Fibroblast of lung (primary cell): ENCODE measurements at places on chromosomes 12 and 14. TPM values are rescaled to one million over a fixed set of nuclear protein-coding genes. Genes with fewer than 3 reads are reported as not detected.

PRH2 gene
- total RNA-seq: not detected in 2 replicates

LYZ gene
- total RNA-seq: 0.17 and 0.77 TPM in 2 replicates

DEPDC4 gene
- 1.0 and 1.2 TPM in 2 replicates for total RNA-seq

HCAR3 gene
- total RNA-seq: under 0.01 TPM in 1 of 2 replicates, not detected in the other

DNA sequence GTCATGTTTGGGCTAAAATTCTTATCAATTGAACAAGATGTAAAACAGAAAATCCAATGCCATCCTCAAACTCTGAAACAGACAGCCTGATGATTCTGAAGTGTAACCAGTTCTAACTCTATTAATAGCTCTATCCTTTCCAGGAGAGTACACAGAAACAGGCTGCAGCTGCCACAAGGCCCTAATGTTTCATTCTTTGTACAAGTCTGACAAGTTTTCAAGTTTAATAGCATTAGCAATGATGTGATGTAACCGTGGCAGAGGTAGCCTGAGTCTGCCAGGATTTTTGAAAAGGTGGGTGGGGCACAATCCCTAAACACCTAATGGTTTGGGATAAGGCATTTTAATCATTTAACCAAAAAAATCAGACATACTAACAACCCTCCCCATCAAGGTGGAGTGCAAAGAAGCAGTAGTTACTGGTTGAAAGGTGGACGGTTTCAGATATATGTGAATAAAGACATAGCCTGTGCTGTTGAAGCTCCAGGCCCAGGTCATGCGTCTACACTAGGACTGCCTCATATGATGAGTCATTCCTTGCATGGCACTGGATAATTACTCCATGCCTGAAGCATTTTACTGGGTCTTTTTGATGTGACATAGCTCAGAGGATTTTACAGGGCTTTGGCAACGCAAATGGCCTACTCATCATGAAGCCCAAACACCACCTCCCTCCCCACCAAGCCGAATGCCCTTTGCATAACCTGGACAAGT lies 145.1 kb upstream of the GRIP1 start:
- no peak for DNase-seq

- no peak for DNase-seq
These were observed 123.5 kb upstream of the FBXO33 start for GRCh38 chr14:39555749-39556148.

DNA sequence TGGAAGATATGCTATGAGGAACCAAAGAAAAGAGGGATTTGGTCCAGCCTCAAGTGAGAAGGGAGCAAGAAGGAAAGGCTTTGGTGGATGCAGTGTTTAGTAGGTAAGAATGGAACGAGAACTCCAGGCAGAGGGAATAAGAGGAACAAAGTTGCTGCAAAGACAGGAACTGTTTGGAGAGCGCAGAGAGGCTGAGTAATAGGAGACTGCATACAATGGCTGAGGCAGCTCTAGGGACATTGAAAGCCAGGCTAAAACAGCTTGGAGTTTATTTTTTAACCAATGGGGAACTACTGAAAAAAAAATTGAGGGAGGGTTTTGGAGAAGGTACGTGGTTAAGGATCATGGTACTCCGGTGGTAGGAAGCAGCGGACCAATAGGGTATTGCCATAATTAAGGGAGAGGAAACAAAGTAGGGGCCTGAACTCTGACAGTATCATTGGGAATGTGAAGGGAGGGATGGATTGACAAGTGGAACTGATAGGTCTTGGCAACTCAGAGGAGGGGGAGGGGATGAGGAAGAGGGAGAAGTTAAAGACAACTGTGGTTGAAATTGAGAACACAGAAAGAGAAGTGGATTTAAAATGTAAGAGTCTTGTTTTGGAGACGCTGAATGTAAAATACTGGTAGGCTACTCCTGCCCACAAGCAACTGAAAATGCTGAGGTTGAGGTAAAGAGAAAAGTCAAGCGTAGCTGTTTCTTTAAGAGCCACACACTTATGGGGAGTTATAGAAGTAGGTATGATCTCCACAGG lies 4.8 kb downstream of the ASCL4 start:
- no peak for DNase-seq

- peak; percentile 94 for DNase-seq
These were observed 57.2 kb downstream of the HMGA2 start for GRCh38 chr12:65881348-65881961.

- DNase-seq: peak; percentile 75
These were observed 50.2 kb downstream of the TTLL5 start for GRCh38 chr14:75711105-75711795.

DNA sequence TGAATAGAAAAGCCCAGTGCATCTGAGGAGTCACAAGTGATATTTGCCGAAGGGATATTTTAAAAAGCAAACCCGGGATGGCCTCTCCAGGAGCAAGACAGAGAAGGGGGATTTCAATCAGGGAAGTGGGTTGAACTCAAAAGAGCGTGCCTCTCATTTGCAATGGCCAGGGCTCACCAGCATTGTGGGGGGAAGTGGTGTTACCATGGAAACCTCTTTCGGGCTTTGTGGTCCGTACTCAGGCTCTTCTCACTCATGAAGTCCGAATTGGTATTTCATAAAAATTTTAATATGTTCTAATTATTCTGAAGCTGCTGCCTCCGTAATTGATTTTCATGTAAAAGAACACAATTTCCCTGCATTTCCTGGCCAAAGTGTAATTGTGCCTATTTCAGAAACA lies 79.8 kb downstream of the SLC15A4 start:
- no peak for DNase-seq

DNA sequence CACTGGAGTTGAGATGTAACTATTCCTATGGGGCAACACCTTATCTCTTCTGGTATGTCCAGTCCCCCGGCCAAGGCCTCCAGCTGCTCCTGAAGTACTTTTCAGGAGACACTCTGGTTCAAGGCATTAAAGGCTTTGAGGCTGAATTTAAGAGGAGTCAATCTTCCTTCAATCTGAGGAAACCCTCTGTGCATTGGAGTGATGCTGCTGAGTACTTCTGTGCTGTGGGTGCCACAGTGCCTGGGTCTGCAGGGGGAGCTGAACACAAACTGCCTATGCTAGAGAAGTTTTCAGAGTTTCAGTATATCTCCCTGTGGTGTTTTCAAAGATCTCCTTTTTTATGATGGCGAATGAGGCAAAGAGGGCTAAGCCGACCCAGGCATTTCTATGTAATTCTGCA lies 179.2 kb upstream of the OR4E1 start:
- DNase-seq: no peak
